ENCODE measurements at places on chromosomes 16 and 17.
A peak's percentile ranks its signal among the peaks of the same experiment; 100 is the strongest.

DNA sequence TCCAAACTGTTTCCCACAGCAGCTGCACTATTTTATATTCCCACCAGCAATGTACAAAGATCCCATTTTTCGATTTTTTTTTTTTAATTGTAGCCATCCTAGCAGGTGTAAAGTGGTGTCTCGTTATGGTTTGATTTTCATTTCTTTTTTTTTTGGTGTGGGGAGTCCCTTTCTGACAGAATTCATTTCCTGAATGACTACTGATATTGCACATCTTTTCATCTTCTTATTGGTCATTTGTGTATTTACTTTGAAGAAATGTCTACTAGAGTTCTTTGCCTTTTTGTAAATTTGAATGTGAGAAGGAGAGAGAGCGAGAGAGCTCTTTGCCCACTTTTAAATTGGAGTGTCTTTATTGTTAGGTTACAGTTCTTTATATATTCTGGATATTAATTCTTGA, 14.0 kb downstream of the CYB5B start:
- no peak for DNase-seq

DNA sequence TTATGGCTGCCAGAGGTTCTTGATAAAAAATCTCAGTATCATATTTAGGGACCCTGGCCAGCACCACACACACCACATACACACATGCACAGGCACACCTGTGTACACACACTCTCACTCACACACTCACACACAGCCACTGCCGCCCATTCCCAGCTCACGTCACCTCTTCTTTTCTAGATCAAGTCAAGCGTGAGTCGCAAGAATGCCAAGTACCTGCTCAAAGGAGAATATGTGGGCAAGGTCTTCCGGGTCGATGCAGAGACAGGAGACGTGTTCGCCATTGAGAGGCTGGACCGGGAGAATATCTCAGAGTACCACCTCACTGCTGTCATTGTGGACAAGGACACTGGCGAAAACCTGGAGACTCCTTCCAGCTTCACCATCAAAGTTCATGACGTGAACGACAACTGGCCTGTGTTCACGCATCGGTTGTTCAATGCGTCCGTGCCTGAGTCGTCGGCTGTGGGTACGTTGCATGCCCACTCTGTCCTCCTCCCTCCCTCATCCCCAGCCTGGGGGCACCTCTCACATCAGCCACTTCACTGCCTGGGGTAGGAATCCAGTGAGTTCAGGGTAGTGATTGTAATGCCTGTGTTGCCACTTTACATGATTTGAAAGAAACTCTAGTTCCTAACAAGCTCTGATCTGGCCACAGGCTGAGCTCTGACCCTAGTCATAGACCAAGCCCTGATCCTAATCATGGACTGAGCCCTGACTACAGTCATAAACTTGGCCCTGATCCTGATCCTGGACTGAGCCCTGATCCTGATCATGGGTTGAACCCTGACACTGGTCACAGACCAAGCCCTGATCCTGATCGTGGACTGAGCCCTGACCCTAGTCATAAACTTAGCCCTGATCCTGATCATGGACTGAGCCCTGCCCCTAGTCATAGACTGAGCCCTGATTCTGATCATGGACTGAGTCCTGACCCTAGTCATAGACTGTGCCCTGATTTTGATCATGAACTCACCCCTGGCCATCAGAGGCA, 20.4 kb downstream of the CDH5 start:
- DNase-seq, result no peak

- no peak for DNase-seq
Measured at GRCh38 chr16:76654088-76654820, 377.1 kb downstream of the CNTNAP4 start.

GRCh38 chr17:31401456-31402254, 10.2 kb downstream of the RAB11FIP4 start:
- DNase-seq, result no peak

- DNase-seq, result peak; percentile 33
Measured at GRCh38 chr17:48544349-48545021, 424 bp downstream of the HOXB2 start.
